ENCODE measurements at places on chromosomes 12 and 14. TPM values are rescaled to one million over a fixed set of nuclear protein-coding genes. Genes with fewer than 3 reads are reported as not detected.

DNA sequence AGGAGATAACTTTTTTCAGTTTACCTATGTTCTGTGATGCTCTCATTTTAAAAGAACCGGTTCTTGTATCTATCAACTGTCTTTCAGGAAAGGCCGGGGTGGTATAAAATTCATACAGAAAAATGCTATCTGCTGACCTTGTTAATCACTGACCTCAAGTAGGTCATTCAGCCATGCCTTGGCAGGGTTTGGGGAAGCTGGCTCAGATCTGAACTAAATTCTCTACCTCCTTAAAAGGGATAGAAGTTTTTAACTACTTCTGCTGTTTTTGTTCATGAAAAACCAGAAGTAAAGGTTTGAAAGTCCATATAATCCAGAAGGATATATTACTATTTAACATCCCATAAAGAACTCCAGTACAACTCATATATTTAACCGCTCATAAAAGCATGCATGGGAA lies 10.1 kb downstream of the MYRFL start:
- peak overlapping the region; percentile 73 for H3K27ac ChIP-seq
- peaks cover 5% of the 10 kb centered on the region for H3K27me3 ChIP-seq
- peaks cover 16% of the 10 kb centered on the region for H3K4me1 ChIP-seq
- no peaks in the 10 kb centered on the region for H3K36me3 ChIP-seq
- H3K4me3 ChIP-seq = no peak overlapping the region

- peaks cover 6% of the 10 kb centered on the region for H3K4me1 ChIP-seq
- no peaks in the 10 kb centered on the region for H3K27me3 ChIP-seq
- H3K27ac ChIP-seq = no peak overlapping the region
- DNase-seq = no peak
Observed at GRCh38 chr14:67060546-67060945, 128.7 kb upstream of the GARIN2 start.

DNA sequence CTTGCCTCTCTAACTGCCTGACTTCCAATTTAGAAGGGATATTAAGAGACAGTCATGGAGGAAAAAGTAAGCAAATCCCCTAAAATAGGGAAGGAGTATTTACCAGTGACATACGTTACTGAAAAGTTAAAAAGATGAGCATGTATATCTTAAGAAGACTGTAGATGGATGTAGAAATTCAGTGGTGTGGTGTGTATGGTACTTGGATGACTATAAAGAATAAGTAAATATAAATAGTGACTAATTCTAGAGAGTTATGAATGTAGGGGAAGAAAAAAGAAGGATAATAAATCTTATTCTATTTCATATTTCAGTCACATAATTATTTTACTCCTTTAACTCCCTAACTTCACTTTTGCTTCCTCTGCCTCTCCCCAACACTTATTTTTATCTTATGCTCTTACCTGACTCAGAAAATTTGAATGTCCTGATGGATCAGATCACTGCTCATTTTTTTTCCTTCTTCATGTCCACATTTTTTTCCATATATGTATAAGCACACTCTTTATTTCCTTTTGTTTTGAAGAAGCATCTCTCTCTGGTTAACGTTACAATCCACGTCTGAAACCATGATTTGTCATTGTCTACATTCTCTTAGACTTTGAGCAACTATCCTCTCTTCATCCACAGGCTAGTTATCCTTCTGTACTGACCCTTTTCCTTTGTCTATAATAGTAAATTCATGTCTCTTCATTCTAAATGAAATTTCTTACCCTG lies 422.7 kb upstream of the SYT1 start:
- H3K27me3 ChIP-seq = no peaks in the 10 kb centered on the region
- DNase-seq = no peak
- H3K4me1 ChIP-seq = peaks cover 6% of the 10 kb centered on the region
- no peak overlapping the region for H3K4me3 ChIP-seq
- H3K36me3 ChIP-seq = peaks cover 5% of the 10 kb centered on the region

GRCh38 chr14:23349156-23349845 lies 3.4 kb downstream of the SLC22A17 start:
- H3K27me3 ChIP-seq = peaks cover 12% of the 10 kb centered on the region
- no peak for DNase-seq
- H3K4me3 ChIP-seq = no peak overlapping the region
- peaks cover 18% of the 10 kb centered on the region for H3K4me1 ChIP-seq

Gene RAB2B
- 44.1 TPM for total RNA-seq

DNA sequence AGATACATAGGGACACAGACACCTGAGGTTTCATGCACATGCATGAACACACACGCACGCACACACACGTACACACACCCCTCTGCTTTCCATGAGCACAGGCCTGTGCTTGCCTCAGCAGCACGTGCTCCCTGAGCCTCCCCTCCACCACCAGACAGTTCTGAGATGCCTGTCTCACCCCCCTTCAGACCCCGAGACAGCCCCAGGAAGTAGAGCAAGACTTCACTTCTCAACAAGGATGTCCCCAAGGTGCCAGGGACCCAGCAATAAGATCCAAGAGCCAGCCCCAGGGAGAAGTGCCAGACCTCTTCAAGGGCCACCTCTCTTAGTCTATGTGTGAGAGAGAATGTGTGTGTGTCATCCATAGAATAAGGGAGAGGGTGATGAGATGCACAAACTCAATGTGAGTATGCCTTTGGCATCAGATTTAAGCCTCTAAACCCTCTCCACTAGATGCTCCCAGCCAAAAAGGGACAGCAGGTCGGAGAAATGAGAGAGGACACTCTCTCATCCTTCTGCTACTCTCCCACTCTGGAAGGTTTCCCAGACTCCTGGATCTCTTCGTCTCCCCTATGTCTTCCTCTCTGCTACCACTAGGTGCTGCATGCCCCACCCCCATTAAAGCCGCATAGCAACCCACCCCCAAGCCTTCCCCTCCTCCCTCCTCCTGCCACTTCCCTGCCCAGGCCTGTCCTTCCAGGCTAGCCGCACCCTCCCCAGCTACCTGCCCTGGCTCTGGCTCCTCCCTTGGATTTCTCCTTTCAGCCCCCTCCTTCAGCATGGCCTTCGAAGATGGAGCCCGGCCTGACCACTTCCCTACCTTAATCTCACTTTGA lies 7.7 kb downstream of the RARG start:
- peak overlapping the region; percentile 90 for H3K27ac ChIP-seq
- DNase-seq = no peak
- peaks cover 9% of the 10 kb centered on the region for H3K36me3 ChIP-seq

Gene CLMN
- total RNA-seq = 117 TPM

GRCh38 chr12:29781188-29781587 lies 2.6 kb downstream of the TMTC1 start:
- H3K4me3 ChIP-seq = no peak overlapping the region
- no peak overlapping the region for H3K27ac ChIP-seq
- no peaks in the 10 kb centered on the region for H3K36me3 ChIP-seq
- peaks cover 21% of the 10 kb centered on the region for H3K4me1 ChIP-seq
- DNase-seq = no peak

Gene IRAK3
- 2.2 TPM for total RNA-seq

GRCh38 chr14:76546426-76547221 lies 170.7 kb downstream of the ESRRB start:
- H3K36me3 ChIP-seq = no peaks in the 10 kb centered on the region
- peak overlapping the region; percentile 78 for H3K27ac ChIP-seq
- H3K27me3 ChIP-seq = no peaks in the 10 kb centered on the region

- peaks cover 5% of the 10 kb centered on the region for H3K4me1 ChIP-seq
- no peak overlapping the region for H3K4me3 ChIP-seq
- H3K27me3 ChIP-seq = no peaks in the 10 kb centered on the region
- H3K36me3 ChIP-seq = no peaks in the 10 kb centered on the region
- H3K27ac ChIP-seq = no peak overlapping the region
Observed at GRCh38 chr12:105253866-105254513, 18.0 kb upstream of the APPL2 start.

- H3K27me3 ChIP-seq = no peaks in the 10 kb centered on the region
- no peak overlapping the region for H3K27ac ChIP-seq
- H3K4me1 ChIP-seq = peaks cover 19% of the 10 kb centered on the region
Observed at GRCh38 chr14:65242732-65243134, 140.4 kb upstream of the MAX start.

DNA sequence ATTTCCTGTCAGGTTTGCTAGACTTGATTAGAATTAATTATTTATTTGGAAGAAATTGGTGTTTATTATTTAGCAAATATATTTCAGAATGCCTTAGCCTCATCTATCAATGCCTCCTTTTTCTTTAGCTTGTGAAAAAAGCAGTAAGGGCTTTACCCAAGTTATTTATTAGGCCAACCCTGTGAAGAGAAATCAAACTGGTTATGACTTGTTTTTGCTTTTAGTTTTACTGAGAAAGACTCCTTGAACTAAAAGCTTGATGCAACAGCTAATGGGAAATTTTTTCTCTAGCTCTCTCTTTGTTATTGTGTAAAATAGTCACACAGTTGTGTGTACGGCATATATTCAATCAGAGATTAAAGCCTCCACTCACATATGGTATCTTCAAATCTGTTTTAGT lies 306.8 kb downstream of the DIO2 start:
- H3K27ac ChIP-seq = no peak overlapping the region
- no peak for DNase-seq
- H3K36me3 ChIP-seq = no peaks in the 10 kb centered on the region
- H3K4me1 ChIP-seq = peaks cover 2% of the 10 kb centered on the region
- H3K4me3 ChIP-seq = no peak overlapping the region
- no peaks in the 10 kb centered on the region for H3K27me3 ChIP-seq

Gene EMP1
- 16.3 TPM for total RNA-seq

DNA sequence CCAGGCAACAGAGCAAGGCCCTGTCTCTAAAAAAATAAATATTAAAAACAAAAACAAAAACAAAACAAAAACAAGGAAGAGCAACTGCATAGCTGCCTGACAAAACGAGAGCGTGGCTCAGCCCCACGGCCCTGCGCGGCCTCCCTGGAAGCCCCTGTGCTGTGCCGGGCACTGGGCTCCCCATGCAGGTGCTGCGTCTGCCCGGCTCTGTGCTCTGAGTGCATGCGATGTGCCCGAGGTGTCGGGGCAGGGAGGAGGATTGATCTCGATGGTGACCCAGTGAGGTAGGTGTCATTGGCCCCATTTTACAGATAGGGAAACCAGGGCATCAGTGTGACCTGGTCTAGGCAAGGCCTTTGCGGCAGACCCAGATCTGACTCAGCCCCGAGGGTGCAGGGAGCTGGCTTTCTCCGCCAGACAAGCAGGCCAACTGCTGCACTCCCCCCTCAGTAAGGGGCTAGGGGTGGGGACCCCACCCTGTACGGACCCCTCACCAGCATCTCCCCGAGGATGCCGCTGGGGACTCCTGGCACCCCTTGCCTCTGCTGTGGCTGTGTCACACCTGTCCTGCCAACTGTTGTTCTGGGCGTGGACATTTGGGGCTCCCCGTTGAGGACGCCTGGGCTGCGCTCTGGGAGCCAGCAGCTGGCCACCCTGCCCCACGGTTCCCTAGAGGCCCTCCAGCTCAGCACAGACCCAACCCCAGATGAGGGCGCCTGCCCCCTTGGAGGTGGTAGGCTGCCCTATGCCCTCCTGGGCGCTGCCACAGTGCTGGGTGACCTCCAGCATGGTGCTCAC lies 15.3 kb downstream of the GPR132 start:
- no peak for DNase-seq
- no peak overlapping the region for H3K4me3 ChIP-seq
- H3K36me3 ChIP-seq = no peaks in the 10 kb centered on the region

- no peak overlapping the region for H3K27ac ChIP-seq
- peaks cover 2% of the 10 kb centered on the region for H3K4me1 ChIP-seq
- no peaks in the 10 kb centered on the region for H3K27me3 ChIP-seq
Observed at GRCh38 chr14:69850086-69850735, 29.0 kb upstream of the SMOC1 start.

DNA sequence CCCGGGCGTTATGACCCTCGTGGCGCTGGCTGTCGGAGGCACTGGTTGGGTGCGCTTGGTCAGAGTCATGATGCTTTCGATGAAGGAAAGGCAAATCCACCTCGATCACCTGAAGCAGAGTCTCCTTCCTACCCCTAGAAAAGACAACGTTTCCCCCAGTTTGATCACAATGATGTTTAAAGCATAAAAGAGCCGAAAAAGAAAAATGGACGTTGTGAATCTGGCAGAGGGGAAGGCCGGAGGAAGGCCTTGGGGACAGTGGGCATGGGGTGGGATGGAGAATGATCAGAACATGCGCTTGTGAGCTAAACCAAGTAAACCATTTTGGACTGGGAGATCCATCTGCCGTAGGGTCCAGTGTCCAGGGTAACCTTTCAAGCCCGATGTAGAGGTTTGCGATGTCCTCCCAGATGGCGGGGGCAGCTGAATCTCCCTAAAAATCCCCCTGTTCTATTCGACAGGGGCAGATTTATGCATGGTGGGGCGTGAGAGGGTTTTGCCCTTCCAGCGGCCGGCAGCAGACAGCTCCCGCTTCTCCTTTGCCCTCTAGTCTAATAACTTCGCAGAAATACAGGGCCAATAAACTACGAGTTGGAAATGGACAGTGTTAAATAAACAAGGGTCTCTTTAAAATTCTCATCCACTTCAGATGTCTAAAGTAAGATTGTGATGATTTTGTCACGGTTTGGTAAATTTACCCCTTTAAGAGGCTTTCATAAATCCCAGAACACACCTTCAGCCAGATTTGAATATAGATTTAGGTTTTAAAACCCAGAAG lies 2.3 kb upstream of the OTX2 start:
- H3K27ac ChIP-seq = no peak overlapping the region
- H3K4me1 ChIP-seq = peaks cover 12% of the 10 kb centered on the region
- no peaks in the 10 kb centered on the region for H3K36me3 ChIP-seq
- H3K27me3 ChIP-seq = peaks cover 97% of the 10 kb centered on the region
- no peak for DNase-seq

DNA sequence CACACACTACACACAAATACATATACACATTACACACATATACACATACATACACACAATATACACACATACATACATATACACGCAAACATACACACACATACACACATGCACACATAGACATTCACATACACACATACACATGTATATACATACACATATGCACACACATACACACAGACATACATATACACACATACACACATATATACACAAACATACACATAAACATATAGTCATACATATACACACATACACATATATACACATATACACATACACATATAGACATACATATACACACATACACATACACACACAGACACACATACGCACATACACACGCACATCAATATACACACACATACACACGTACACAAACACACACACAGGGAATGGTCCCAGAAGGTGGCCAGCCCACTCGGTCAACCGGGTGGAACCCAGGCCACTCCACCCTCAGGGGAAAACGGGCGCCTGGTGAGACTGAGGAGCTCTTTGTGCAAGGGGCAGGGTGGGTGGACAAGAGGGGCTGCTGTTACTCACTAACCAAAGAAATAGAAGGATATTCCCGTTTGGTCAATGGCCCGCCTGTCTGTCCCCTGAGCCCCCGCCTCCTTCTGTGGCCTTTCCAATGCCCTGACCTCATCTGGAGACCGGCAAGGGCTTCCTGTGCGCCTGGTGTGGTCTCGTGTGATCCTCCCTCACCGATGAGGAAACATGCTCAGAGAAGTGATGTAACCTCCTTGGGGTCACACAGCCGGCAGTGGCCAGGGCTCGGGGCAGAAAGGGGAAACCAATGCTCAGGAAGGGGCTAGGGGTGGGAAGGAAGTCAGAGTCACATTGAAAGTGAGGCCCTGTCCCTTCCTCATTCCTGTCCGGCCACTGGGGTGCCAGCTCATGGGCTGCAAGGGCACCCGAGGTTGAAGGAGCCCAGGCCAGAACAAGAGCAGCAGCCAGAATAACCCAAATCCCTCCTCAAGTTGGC lies 5.3 kb downstream of the TRPV4 start:
- DNase-seq = no peak
- no peaks in the 10 kb centered on the region for H3K27me3 ChIP-seq
- no peaks in the 10 kb centered on the region for H3K36me3 ChIP-seq
- peaks cover 1% of the 10 kb centered on the region for H3K4me1 ChIP-seq

- H3K27me3 ChIP-seq = no peaks in the 10 kb centered on the region
- no peak overlapping the region for H3K4me3 ChIP-seq
- H3K36me3 ChIP-seq = no peaks in the 10 kb centered on the region
- H3K4me1 ChIP-seq = peaks cover 17% of the 10 kb centered on the region
Observed at GRCh38 chr14:65169351-65169750, 67.0 kb upstream of the MAX start.

Gene KRT80
- total RNA-seq = 3.0 TPM

All from mesothelial cell of epicardium (in vitro differentiated cells).